Ovary (tissue), 10 donors: ENCODE measurements at places on chromosomes 6 and 20. TPM values are rescaled to one million over a fixed set of nuclear protein-coding genes. Genes with fewer than 3 reads are reported as not detected.

- peaks cover 8% of the 10 kb centered on the region for H3K4me1 ChIP-seq
- no peak overlapping the region for H3K4me3 ChIP-seq
- no peak overlapping the region for H3K27ac ChIP-seq
- no peaks in the 10 kb centered on the region for H3K36me3 ChIP-seq
Measured at GRCh38 chr6:14709900-14710299, 536.0 kb upstream of the JARID2 start.

Gene LCA5
- total RNA-seq, result 9.9 TPM

DNA sequence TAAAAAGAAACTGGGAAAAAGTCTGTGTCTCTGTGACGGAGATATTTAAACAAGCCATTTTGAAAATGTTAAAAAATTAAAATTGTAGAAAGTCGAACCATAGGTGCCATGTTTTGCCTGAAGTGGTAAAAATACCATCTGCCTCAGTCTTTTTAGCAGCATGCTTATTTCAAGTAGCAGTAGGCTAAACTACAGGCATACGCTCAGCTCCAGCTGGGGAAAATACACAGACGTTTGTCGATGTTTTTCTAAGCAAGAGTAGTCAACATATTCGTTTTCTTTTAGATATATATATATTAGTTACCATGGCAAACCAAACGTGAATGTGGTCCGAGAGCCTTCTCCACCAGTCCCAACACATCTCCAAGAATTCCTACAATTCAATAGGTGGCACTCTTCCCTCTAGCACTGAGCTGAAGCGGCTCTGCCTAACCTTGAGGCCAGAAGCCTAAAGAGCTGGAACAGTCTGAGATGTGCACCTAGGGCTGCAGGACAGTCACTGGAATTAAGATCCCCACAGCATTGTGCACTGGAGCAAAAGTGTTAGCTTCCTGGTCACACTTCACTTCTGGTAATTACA lies 70.2 kb upstream of the BEND3 start:
- no peak overlapping the region for H3K4me3 ChIP-seq
- no peaks in the 10 kb centered on the region for H3K27me3 ChIP-seq
- no peak overlapping the region for H3K27ac ChIP-seq
- DNase-seq, result peak; percentile 25

Gene WFDC12
- total RNA-seq, result not detected

- H3K4me3 ChIP-seq, result no peak overlapping the region
- H3K27ac ChIP-seq, result no peak overlapping the region
- no peaks in the 10 kb centered on the region for H3K27me3 ChIP-seq
- H3K36me3 ChIP-seq, result no peaks in the 10 kb centered on the region
- peaks cover 7% of the 10 kb centered on the region for H3K4me1 ChIP-seq
Measured at GRCh38 chr6:2966347-2966746, 5.0 kb downstream of the SERPINB6 start.

- DNase-seq, result no peak
- no peaks in the 10 kb centered on the region for H3K36me3 ChIP-seq
- H3K27me3 ChIP-seq, result no peaks in the 10 kb centered on the region
- H3K27ac ChIP-seq, result no peak overlapping the region
- no peak overlapping the region for H3K4me3 ChIP-seq
- no peaks in the 10 kb centered on the region for H3K4me1 ChIP-seq
Measured at GRCh38 chr6:144194293-144194810, 44.0 kb downstream of the STX11 start.

GRCh38 chr20:58715391-58715800 lies 22.8 kb downstream of the NPEPL1 start:
- peak; percentile 18 for DNase-seq
- no peak overlapping the region for H3K27ac ChIP-seq
- no peaks in the 10 kb centered on the region for H3K36me3 ChIP-seq
- H3K4me1 ChIP-seq, result no peaks in the 10 kb centered on the region

Gene SPATS1
- 0.28 TPM for total RNA-seq

DNA sequence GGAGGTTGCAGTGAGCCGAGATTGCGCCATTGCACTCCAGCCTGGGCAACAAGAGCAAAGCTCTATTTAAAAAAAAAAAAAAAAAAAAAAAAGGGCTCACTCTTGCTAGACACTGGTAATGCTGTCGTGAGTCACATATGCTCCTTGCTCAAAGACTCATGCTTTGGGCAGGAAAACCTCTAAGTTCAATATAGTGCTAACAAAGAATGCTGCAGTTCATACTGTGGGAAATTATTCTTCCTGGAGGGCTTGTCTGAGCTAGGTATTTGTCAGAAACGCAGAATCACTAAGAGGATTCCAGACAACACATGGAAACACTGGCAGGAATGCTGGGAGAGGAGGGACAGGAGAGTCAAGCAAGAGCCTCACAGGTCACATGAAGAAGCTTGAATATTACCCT lies 2.3 kb upstream of the LYRM2 start:
- no peaks in the 10 kb centered on the region for H3K36me3 ChIP-seq
- no peak overlapping the region for H3K27ac ChIP-seq
- H3K4me3 ChIP-seq, result no peak overlapping the region
- no peak for DNase-seq

DNA sequence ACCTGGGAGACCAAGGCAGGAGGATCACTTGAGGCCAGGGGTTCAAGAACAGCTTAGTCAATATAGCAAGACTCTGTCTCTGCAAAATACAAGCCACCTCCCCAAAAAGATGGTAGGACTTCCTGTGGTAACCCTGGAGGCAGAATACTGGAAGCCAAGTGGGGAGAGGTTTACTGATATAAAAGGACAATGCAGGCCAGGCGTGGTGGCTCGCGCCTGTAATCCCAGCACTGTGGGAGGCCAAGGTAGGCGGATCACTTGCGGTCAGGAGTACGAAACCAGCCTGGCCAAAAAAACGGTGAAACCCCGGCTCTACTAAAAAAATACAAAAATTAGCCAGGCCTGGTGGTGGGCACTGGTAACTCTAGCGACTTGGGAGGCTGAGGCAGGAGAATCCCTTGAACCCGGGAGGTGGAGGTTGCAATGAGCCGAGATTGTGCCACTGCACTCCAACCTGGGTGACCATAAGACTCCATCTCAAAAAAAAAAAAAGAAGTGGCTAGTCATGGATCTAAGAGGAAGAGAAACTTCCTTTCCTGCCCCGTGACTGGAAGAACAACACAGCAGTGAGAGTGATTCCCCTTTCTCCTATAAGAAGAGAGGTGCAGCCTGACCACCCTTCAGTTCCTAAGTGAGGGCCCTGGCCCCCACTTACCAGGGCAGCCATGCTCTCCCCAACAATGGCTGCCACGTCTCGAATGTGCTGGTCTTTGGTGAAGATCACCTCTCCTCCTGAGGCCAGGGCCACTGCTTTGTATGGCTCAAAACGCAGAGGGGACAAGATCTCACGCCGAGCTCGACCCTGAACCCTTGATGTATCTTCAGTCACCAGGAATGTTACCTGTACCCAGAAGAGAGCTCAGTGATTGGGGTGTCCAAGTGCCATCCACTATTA lies 6.2 kb downstream of the SAPCD1 start:
- peaks cover 3% of the 10 kb centered on the region for H3K4me1 ChIP-seq
- H3K36me3 ChIP-seq, result no peaks in the 10 kb centered on the region

GRCh38 chr6:77686931-77687330 lies 34.1 kb downstream of the MEI4 start:
- DNase-seq, result no peak
- H3K36me3 ChIP-seq, result no peaks in the 10 kb centered on the region
- H3K27ac ChIP-seq, result no peak overlapping the region
- H3K4me3 ChIP-seq, result no peak overlapping the region
- no peaks in the 10 kb centered on the region for H3K4me1 ChIP-seq

- no peak overlapping the region for H3K4me3 ChIP-seq
- H3K36me3 ChIP-seq, result no peaks in the 10 kb centered on the region
- no peak overlapping the region for H3K27ac ChIP-seq
- no peak for DNase-seq
Measured at GRCh38 chr6:137175868-137176245, 2.4 kb upstream of the IL22RA2 start.

DNA sequence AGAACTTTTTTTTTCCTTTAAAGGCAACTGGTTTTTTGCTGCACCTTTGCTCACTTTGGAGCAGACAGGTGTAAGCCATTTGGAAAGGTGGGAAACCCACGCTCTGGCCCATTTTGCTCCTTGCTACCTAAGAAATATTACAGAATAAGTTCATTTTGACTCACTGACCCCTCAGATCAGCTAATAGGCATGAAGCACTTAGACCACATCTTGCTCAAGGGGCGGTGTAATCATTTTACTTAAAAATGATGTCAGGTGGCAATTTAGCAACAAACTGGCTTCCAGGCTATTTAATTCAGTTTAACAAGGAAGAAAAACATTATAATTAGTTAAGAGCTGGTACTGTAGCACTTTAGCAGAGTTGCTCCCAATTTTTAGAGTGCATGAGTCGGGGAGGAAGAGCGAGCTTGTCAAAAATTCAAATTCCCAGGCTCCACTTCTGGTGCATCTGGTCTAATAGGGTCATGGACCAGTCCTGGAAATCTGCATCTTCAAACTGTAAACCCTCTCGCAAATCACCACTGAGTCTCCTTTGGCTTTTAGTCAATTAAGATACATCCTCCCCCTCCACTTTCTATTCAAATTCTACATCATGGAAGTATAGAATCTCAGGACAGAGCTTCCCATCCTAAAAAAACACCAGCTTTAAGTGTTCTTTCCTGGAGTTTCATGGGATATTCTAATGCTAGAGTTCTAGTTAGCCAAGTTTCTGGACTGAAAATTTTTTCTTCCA lies 38.2 kb downstream of the JAG1 start:
- H3K4me3 ChIP-seq, result no peak overlapping the region
- peaks cover 19% of the 10 kb centered on the region for H3K4me1 ChIP-seq
- H3K27me3 ChIP-seq, result no peaks in the 10 kb centered on the region
- peak overlapping the region; percentile 25 for H3K27ac ChIP-seq
- no peak for DNase-seq

DNA sequence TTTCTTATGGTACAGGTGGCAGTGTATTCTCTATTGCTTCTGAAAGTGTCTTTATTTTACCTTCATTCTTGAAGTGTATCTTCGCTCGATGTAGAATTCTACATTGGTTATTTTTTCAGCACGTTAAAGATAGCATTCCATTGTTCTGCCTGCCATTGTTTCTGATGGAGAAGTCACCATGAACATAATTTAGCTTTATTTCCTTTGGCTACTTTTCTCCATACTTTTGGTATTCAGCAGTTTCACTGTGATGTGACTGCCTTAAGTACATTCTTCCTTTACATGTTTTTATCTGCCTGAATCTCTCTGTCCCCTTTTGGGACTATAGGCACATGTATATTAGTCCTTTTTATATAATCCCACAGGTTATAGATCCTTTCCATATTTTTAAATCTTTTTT lies 19.0 kb downstream of the ZNF133 start:
- H3K36me3 ChIP-seq, result no peaks in the 10 kb centered on the region
- H3K4me1 ChIP-seq, result no peaks in the 10 kb centered on the region
- no peak for DNase-seq
- no peak overlapping the region for H3K4me3 ChIP-seq
- H3K27me3 ChIP-seq, result no peaks in the 10 kb centered on the region
- no peak overlapping the region for H3K27ac ChIP-seq

Gene TLDC2
- total RNA-seq, result not detected

Gene TSPO2
- total RNA-seq, result not detected

- H3K27ac ChIP-seq, result no peak overlapping the region
- H3K4me1 ChIP-seq, result no peaks in the 10 kb centered on the region
- no peaks in the 10 kb centered on the region for H3K27me3 ChIP-seq
Measured at GRCh38 chr6:3321042-3321441, 62.3 kb downstream of the PSMG4 start.

DNA sequence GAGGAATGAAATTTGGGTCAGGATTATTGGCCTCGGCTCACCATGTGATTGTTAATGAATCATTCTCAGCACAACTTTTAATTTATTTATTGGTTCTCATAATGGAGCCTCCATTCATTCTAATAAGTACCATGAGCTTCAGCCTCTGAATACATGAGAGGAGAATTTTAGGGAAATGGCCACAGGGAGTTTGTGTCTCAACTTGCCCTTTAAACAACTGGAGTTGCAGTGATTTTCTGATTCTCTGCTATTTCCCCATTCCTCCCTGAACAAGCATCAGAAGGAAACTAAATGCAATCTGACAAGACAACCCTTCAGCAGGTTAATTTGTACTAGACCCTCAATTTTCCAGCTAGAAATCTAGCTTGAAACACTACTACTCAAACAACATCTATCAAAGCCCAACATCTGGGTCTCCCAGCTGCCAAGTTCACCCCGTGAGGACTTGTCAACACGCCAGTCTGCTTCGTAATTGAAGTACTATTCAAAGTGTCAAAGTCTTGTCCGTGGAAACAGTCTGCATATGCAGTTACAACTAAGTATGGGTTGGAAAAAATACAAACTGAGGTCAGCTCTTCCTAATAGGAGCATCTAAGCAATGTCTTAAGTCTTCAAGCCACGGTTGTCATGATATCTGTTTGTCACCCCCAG lies 235.4 kb downstream of the CDH4 start:
- H3K27ac ChIP-seq, result no peak overlapping the region
- H3K4me1 ChIP-seq, result no peaks in the 10 kb centered on the region
- H3K36me3 ChIP-seq, result no peaks in the 10 kb centered on the region

Gene TP53INP2
- total RNA-seq, result 8.6 TPM

DNA sequence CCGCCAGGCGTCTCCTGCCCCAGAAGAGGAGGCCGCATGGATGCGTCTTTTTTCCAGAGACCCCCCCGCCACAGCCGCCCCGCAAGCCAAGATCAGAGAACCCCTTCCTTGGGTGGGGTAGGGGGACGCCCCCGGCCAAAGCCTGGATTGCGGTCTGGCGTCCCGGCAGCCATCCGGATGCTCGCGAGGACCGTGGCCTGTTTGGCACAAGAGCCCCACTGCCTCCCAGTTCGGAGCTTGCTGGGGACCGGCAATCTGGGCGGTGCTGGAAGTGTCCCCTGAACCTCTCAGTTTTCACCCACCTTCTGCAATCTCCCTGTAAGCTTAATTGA lies 924 bp downstream of the FAM162B start:
- H3K27me3 ChIP-seq, result no peaks in the 10 kb centered on the region
- peaks cover 9% of the 10 kb centered on the region for H3K4me1 ChIP-seq
- peak; percentile 17 for DNase-seq

Gene C20orf96
- total RNA-seq, result 10.2 TPM

Gene PKIB
- total RNA-seq, result 0.85 TPM

DNA sequence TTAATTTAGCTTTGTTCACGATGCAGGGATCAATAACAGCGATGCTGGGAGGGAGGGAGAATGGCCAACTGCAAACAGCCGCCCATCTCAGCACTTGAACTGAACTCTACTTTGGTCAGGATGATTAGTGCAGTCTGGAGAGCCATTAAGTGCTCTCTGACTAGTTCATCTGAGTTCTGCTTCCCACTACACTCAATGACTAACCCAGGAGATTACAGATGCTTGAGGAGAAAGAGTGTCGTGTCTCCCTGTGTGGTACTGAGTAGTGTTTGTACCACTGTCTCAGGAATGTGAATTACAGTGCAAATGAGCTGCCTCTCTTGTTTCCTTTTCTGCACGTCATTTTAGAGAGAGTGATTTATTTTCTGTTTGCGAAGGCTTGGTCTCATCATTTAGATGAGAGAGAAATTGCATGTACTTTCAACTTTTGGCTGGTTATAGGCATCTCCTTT lies 23.5 kb downstream of the CARMIL1 start:
- DNase-seq, result no peak
- no peak overlapping the region for H3K27ac ChIP-seq
- H3K36me3 ChIP-seq, result no peaks in the 10 kb centered on the region

GRCh38 chr20:47682028-47682783 lies 103.1 kb downstream of the SULF2 start:
- no peak overlapping the region for H3K4me3 ChIP-seq
- H3K27me3 ChIP-seq, result no peaks in the 10 kb centered on the region
- H3K4me1 ChIP-seq, result peaks cover 7% of the 10 kb centered on the region
- H3K27ac ChIP-seq, result peak overlapping the region; percentile 3
- DNase-seq, result peak; percentile 82
- no peaks in the 10 kb centered on the region for H3K36me3 ChIP-seq
